ENCODE measurements at places on chromosomes 2 and 18.
A peak's percentile ranks its signal among the peaks of the same experiment; 100 is the strongest.

GRCh38 chr2:37459095-37459981 lies 114.9 kb downstream of the QPCT start:
- no peak for DNase-seq

- peak; percentile 76 for DNase-seq
These were observed 8.8 kb downstream of the PLCL1 start for GRCh38 chr2:197813093-197813787.

GRCh38 chr2:70674636-70675430 lies 93.2 kb downstream of the ADD2 start:
- no peak for DNase-seq

DNA sequence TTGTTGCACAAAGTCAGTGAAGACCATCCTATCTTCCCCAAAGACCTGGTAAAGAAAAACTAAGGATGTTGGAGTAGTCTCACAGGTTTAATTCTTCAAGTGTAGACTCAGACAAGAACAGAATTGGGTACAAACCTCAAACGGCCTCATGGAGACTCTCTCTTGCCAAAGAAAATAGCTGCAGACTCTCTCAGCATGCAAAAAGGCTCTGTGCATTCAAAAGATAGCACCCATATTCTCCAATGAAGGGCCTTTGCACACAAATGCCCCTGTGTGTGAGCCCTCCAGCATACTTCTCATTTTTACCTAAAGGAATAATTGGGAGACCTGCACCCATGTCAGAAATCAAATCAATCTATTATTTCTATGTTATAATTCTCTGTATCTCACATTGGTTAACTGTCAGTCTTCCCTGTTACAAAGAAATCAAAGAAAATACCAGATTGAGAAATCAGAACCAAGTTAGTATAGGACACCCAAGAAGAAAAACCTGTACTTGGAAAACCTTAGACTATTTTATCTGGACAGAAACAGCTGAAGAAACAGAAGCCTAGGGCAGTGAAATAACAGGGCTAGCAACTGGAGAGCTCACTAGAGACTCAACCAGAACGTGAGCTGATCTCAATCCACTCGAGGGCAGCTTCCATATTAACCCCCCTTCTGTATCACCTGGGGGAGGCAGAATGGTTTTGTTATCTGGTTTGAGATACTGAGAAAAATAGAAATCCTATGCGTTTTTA lies 134.7 kb upstream of the DNAJC10 start:
- DNase-seq = no peak

GRCh38 chr2:2057125-2057721 lies 273.9 kb downstream of the MYT1L start:
- no peak for DNase-seq

GRCh38 chr2:164141271-164141670 lies 405.5 kb upstream of the FIGN start:
- DNase-seq = no peak
